ENCODE measurements at places on chromosomes 6 and 20.

GRCh38 chr6:164854526-164854925, 454.9 kb downstream of the C6orf118 start:
- no peak for DNase-seq

- peak; percentile 22 for DNase-seq
These were observed 209.7 kb downstream of the FARS2 start for GRCh38 chr6:5471044-5471443.

GRCh38 chr6:144140867-144141266, 9.4 kb upstream of the STX11 start:
- DNase-seq = no peak

DNA sequence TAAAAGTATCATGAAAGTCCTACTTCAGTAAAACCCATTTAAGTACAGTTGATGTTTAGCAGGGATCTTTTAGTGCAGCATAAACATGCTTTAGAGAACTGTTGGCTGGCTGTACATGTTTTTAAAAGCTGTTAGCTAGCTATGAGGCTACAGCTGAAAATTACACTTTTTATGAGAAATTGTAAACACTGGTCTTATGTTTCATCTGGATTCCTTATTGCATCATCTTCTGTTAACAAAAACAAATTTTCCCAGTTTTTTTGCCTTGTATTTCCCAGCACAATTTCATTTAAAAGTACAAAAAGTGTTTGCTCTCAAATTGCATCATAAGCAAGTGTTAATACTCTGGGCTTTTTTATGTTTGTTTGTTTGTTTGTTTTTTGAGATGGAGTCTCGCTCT, 18.3 kb upstream of the HLA-E start:
- DNase-seq = no peak

- no peak for DNase-seq
These were observed 163.5 kb upstream of the TOP1 start for GRCh38 chr20:40865095-40865494.

GRCh38 chr6:124670801-124671200, 291.4 kb upstream of the RNF217 start:
- no peak for DNase-seq

GRCh38 chr20:52524861-52525260, 333.3 kb upstream of the ZFP64 start:
- DNase-seq = no peak

GRCh38 chr6:149385998-149386646, 13.9 kb upstream of the SUMO4 start:
- no peak for DNase-seq

GRCh38 chr20:59725476-59726280, 121.3 kb downstream of the PHACTR3 start:
- DNase-seq = no peak

- no peak for DNase-seq
These were observed 165.9 kb downstream of the NRN1 start for GRCh38 chr6:5840734-5841390.

- DNase-seq = peak; percentile 19
These were observed 49.7 kb upstream of the IL20RA start for GRCh38 chr6:137094411-137095008.

GRCh38 chr6:44388887-44389286, 1.4 kb downstream of the CDC5L start:
- no peak for DNase-seq

GRCh38 chr6:21208081-21208795, 385.3 kb upstream of the SOX4 start:
- DNase-seq = no peak

GRCh38 chr6:14759976-14760672, 485.7 kb upstream of the JARID2 start:
- DNase-seq = no peak

DNA sequence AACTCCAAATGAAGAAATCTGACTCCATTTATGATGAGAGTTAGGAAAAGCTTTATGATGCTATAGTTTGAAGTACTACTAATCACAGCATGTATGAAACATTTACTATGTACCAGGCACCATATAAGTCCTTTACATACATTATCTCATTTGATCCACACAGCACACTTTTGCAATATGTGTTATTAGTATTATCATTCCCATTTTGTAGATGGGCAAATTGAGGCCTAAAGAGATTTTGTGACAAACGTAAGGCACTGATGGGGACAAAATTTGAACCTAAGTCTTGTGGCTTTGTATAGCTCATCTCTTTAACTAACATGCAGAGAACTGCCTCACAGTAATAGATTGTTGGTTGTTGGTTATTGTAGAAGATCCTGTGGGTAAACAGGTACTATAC, 14.2 kb upstream of the TNFRSF21 start:
- no peak for DNase-seq

GRCh38 chr6:7108964-7109836, 1.4 kb downstream of the RREB1 start:
- peak; percentile 10 for DNase-seq

- no peak for DNase-seq
These were observed 37.3 kb upstream of the BPIFA2 start for GRCh38 chr20:33130568-33131061.

GRCh38 chr6:81766482-81767069, 14.1 kb upstream of the TENT5A start:
- no peak for DNase-seq

DNA sequence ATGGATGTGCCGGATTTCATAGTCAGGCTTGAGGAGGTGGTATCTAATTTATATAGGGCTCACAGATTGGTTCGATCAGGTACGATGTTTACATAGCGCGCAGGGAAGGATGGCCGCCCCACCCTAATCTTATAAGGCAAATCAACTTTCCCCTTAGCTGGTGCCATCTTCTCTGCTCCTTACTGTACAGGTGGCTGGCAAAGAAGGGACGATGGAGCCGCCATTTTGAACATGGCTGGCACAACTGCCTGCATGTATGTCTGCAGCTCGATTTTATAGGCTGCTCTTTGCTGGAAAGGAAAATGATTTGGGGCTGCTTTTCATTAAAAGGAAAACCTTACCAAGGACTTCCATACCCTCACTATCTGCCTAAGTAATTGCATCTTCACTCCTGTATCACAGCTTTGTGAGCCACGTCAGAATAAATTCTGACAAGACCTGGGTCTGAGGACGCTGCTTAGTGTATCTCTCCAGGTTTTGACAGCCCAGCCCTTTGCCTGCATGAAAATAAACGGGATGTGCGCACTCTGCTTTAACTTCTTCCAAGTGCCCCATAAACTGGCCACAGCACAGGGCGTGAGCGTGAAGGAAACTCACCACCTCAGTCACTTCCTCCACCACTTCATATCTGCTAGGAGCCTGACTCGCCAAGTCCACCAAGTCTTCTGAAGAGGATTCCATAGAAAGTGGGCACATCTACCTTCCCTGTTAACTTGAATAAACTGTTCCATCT, 109.4 kb upstream of the ARMC2 start:
- no peak for DNase-seq

DNA sequence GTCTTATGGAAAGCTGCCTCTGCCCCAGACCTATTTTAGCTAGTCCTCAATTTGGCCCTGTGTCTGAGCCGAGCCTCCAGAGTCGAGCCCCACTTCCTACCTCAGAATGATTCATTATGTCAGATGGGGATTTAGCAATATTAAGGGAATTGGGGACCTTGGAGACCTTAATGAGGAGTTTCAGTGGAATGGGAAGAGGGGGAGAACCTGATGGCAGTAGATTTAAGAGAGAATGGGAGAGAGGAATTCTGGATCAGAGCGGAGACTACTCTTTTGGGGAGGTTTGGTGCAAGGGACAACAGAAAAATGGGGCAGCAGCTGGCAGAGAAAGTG, 63.5 kb downstream of the EFHC1 start:
- no peak for DNase-seq

DNA sequence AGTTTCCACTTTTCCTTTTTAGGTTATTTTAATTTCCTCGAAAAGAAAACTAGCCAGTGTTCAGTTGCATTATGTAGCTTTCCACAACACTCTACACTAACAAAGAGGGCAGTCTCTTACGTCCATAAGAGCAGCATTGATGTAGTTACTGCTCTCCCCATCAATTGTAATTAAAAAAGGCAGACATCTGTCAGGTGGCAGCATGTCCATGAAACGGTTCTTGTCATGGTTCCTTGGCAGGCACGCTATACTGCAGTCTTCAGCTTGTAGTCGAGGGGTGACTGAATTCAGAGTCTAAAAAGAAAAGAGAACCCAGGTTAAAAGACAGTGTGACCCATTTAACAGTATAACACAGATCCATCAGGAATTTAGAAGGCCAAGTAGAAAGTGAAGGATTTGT, 80.1 kb upstream of the THEMIS start:
- DNase-seq = no peak

DNA sequence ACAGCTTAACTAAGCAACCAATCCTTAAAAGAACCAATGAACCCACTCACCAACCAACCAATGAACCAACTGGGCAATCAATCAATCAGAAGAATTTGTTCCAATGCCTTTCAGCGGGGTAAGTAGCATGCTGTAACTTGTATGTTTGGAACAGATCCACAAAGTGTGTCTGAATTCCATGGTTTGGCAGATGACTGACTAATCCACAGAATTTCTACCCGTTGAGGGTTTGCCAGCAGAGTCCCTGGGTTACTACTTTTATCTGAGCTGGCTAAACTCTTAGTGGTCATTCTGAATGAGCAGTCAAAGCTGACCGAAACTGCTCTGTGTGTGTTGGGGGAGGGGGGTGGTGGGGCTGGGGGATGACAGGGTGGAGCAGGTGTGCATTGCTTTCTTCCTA, 125.0 kb upstream of the JAG1 start:
- DNase-seq = no peak

DNA sequence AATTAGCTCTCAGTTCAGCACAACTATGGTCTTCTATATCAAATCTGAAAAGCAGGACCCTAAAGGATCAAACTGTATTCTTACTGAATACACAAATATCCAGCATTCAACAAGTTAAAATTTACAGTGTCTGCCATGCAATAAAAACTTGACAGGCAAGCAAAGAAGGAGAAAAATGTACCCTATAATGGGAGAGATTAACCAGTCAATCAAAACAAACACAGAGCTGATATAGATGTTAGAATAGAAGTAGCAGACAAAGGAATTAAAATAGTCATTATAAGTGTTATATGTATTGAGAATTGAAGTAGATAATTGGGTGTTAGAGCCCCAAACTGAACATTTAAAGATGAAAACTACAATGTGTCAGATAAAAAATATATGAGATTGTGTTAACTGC, 914.9 kb downstream of the EPHA7 start:
- no peak for DNase-seq

DNA sequence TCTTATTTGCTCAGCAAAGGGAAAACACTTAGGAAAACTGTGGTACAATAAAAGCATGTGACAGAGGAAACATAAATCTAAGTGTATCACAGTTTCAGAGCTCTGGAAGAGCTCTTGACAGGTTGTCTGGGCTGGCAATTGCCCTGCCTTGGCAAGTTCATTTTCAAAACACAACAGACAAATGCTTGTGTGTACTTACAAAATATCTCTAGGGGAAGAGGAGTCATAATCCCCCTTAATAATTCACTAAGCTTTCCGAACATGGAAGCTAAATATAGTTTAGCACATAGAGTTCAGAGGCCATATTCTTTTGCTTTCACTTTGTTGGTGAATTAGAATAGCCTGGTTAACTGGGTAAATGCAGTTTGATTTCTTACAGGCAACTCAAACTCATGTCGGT, 211.6 kb upstream of the THEMIS start:
- DNase-seq = no peak

DNA sequence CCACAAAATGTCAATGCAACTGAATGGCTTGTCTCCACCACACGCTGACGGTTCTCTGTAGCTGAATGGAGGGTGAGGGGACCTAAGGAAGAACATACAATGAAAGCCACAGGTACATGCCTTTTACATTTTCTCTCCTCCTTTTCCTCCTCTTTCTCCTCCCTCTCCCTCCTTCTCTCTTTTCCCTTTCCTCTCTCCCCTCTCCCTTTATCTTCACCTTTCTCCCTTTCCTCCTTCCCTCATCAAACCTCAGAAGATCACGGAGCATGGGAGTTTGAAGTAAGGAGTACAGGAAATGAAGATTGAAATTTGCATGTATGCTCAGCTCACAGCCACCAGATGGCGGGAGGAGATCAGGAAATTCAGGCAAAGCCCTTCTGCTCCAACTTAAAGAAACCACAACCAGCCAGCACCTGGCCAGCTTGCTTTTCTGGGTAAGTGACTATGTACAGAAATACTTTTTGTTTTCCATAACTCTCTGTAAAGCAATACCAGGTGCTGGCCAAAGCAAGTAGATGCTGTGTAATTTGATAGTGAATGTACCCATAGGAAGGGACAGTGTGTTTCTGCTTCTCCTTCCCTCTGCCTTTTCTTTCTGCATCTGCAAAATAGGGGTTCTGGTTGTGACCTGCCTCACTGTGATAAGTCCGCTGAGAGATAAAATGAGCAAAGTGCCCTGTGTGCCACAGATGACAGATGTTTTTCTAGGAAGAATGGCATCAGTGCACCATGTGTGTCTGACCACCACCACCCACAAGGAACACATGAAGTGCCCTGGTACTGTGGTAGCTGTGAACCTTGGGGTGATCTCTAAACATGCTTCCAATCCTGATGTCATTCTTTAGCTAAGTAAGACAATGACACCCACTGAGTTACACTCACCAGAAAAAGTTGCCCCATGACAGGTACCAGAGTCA, 18.6 kb upstream of the FOXO3 start:
- peak; percentile 46 for DNase-seq

DNA sequence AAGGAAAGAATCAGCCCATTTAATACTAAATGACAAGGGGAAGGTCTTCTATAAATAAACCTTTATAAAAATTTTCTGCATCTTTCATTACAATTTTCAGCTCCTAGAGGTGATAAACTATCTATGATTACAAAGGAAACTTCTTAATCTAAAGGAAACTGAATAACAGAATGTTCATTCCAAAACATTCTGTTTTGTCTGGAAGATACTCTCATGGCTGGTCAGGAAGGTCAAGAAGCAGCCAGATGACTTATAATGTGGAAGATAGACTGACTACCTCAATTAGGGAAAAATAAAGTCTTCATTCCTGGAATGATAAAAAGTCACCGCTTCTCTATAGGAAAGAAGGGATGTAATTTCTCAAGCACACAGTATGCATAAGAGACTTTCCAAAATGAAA, 131.3 kb downstream of the GMDS start:
- no peak for DNase-seq

DNA sequence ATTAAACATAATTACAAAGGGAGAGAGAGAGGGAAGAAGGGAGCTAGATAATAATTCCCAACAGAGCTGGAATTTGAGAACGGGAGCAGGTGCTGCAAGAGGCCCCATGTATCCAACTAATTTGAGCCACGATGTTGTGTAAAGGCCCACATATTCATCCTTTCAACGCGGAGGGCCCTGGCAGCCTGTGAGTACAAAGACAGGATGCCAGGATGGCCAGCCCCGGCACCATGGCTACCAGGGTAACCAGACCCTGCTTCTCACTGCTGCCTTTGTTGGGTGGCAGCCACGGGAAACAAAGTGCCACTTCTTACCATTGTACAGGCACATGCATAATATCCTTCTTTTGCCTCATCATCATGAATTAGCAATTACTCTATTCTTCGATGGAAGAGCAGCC, 492.0 kb upstream of the NRSN1 start:
- no peak for DNase-seq

Data from activated CD4-positive, alpha-beta T cell treated with anti-CD3 and anti-CD28 coated beads for 24 hours (primary cell).